Fibroblast of lung (primary cell): ENCODE measurements at places on chromosomes 4 and X. TPM values are rescaled to one million over a fixed set of nuclear protein-coding genes. Genes with fewer than 3 reads are reported as not detected.

- H3K27ac ChIP-seq, result no peak overlapping the region
- H3K4me1 ChIP-seq, result no peaks in the 10 kb centered on the region
- no peak for DNase-seq
- H3K36me3 ChIP-seq, result no peaks in the 10 kb centered on the region
- H3K27me3 ChIP-seq, result no peaks in the 10 kb centered on the region
- H3K4me3 ChIP-seq, result no peak overlapping the region
Observed at GRCh38 chrX:7069556-7069955, 78.0 kb upstream of the STS start.

DNA sequence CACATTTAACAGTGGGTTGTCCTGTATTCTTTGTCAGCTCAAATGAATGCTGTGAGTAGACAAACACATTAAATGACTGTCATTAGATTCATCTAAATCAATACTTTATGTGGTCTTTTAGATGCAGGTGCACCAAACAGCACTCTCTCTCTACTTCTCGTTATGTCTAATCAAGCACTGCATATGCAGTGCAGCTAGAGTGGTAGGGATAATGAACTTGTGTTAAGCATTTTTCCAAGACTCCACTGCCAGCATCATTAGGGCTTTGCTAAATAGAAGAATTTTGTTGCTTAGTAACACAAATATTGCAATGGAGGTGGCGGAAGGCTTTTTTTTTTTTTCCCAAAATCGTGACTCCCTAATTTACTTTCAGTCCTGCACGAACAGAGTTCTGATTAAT is 447.0 kb upstream of the GALNT7 start:
- H3K27ac ChIP-seq, result no peak overlapping the region
- H3K27me3 ChIP-seq, result no peaks in the 10 kb centered on the region
- no peak for DNase-seq
- no peaks in the 10 kb centered on the region for H3K4me1 ChIP-seq
- H3K36me3 ChIP-seq, result no peaks in the 10 kb centered on the region

- no peaks in the 10 kb centered on the region for H3K36me3 ChIP-seq
- H3K4me1 ChIP-seq, result no peaks in the 10 kb centered on the region
- no peaks in the 10 kb centered on the region for H3K27me3 ChIP-seq
- peak; percentile 55 for DNase-seq
Observed at GRCh38 chrX:81336455-81337152, 134.7 kb downstream of the SH3BGRL start.

GRCh38 chr4:87093443-87094123 is 126.8 kb downstream of the KLHL8 start:
- H3K36me3 ChIP-seq, result no peaks in the 10 kb centered on the region
- no peaks in the 10 kb centered on the region for H3K4me1 ChIP-seq
- H3K27ac ChIP-seq, result no peak overlapping the region
- DNase-seq, result peak; percentile 58

- H3K27me3 ChIP-seq, result no peaks in the 10 kb centered on the region
- DNase-seq, result no peak
- H3K27ac ChIP-seq, result no peak within 1 kb of the TSS
- H3K36me3 ChIP-seq, result no peaks in the 10 kb centered on the region
Observed at GRCh38 chr4:53591372-53591892, at the start of gene LNX1. LNX1 (minus strand) TSS chr4:53591486; CDS start chr4:53574002, 17,484 bp downstream.

- H3K4me1 ChIP-seq, result no peaks in the 10 kb centered on the region
- DNase-seq, result no peak
Observed at GRCh38 chr4:114577386-114577785, 21.2 kb upstream of the UGT8 start.

DNA sequence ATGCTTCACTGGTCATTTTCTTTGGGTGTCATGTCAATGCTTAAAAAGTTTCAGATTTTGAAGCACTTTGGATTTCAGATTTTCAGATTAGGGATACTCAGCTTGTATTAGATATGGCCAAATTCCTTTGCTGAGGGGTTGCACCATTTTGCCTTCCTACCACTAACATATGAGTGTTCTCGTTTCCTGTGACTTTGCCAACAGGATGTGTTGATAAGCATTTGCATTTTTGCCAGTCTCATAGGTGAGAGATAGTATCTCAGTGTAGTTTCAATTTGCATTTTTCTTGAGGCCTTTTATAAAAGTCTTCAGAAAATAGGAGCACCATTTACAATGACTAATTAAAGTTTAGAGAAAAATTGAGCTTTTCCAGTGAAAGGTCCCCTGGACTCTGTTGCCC is 71.6 kb upstream of the CLCN4 start:
- no peaks in the 10 kb centered on the region for H3K4me1 ChIP-seq
- no peak overlapping the region for H3K27ac ChIP-seq
- H3K27me3 ChIP-seq, result no peaks in the 10 kb centered on the region
- no peak for DNase-seq
- no peaks in the 10 kb centered on the region for H3K36me3 ChIP-seq
- no peak overlapping the region for H3K4me3 ChIP-seq

GRCh38 chrX:115583496-115584004 is 22.6 kb downstream of the PLS3 start:
- DNase-seq, result peak; percentile 62
- H3K27ac ChIP-seq, result peak overlapping the region; percentile 43
- H3K4me3 ChIP-seq, result no peak overlapping the region
- no peaks in the 10 kb centered on the region for H3K36me3 ChIP-seq
- no peaks in the 10 kb centered on the region for H3K27me3 ChIP-seq
- H3K4me1 ChIP-seq, result no peaks in the 10 kb centered on the region

- no peak overlapping the region for H3K27ac ChIP-seq
- H3K27me3 ChIP-seq, result no peaks in the 10 kb centered on the region
- H3K4me1 ChIP-seq, result no peaks in the 10 kb centered on the region
- no peaks in the 10 kb centered on the region for H3K36me3 ChIP-seq
- H3K4me3 ChIP-seq, result no peak overlapping the region
Observed at GRCh38 chr4:145440292-145441007, 41.2 kb upstream of the SMAD1 start.

DNA sequence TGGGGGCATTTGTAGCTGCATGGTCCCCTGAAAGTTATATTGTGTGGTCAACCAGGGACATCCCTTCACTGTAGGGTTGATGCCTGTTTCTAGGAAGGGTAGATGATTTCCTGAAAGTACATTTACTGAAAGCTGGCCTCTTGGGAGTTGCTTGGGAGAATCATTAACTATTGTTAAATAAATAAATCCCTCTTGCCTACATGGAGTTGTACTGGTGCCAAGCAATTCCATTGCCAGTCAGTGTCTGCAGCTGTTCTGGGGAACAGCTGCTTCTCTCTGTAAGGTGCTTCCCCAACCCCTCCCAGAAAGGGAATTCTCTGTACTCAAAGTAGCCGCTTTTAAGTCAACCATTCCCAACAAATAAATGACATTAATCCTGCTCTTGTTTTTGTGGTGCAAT is 51.1 kb downstream of the C4orf51 start:
- peaks cover 29% of the 10 kb centered on the region for H3K4me1 ChIP-seq
- peak; percentile 80 for DNase-seq
- no peaks in the 10 kb centered on the region for H3K36me3 ChIP-seq
- no peak overlapping the region for H3K4me3 ChIP-seq

DNA sequence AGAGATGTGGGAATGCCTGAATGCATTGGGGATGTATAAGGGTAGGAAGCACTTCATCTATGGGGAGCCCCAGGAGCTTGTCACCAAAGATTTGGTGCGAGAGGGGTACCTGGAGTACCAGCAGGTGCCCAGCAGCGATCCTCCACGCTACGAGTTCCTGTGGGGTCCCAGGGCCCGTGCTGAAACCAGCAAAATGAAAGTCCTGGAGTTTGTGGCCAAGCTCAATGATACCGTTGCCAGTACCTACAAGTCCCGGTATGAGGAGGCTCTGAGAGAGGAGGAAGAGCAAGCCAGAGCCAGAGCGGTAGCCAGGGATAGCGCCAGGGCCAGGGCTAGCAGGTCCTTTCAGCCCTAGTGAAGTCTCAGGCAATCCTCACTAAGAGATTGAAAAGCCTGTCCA is 3.8 kb downstream of the MAGEB17 start:
- H3K27me3 ChIP-seq, result no peaks in the 10 kb centered on the region
- no peak for DNase-seq
- H3K36me3 ChIP-seq, result no peaks in the 10 kb centered on the region
- H3K4me1 ChIP-seq, result no peaks in the 10 kb centered on the region
- H3K27ac ChIP-seq, result no peak overlapping the region

DNA sequence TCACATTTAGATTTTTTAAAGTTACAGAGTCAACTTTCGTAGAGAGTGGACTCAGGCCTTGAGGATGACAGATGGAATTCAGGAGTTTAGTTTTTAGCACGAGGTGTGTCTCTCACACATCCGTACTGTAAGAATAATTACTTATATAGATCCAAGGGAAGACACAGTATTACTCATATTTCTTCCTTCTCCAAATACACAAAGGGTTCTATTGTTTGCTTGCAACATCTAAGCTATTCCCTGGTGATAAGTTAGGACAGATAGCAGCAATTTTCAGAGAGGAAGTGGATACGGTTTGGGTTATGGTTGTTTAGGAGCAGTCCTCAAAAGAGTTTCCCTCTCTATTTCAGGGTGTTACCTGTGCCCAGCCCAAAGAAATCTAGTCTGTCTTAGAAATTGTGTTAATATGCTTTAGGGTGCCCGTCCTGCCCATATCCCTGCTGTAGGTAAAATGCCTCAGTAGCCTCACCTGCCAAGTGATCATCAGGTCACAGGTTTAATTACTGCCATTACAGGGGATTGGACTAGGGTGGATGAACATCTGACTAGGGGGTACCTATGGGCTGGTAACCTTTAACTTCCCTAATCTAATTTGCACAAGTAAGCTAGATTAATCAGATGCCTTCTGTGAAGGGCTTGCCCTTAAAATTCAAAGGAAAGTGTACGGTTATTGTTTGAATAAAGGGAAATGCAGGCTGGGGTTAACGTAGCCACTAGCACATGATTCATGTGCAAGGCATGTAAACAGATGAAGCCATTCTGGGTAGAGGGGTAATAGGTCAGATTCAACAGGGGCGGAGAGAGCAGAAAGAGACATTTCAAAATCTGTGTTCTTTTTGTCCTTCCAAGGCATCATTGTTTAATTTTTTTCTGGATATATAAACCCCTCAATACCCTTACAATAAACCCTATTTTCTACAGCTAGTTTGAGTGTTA is 8.7 kb upstream of the PPP3CA start:
- H3K27ac ChIP-seq, result peak overlapping the region; percentile 91
- H3K36me3 ChIP-seq, result no peaks in the 10 kb centered on the region
- peak overlapping the region; percentile 5 for H3K4me3 ChIP-seq
- H3K27me3 ChIP-seq, result no peaks in the 10 kb centered on the region
- H3K4me1 ChIP-seq, result peaks cover 15% of the 10 kb centered on the region

Gene TRIM61
- 4.5 and 5.4 TPM in 2 replicates for total RNA-seq

Gene PABPC4L
- 0.77 and 1.2 TPM in 2 replicates for total RNA-seq

Gene PAK3
- 1.3 and 2.0 TPM in 2 replicates for total RNA-seq

Gene VSIG1
- total RNA-seq, result not detected in 2 replicates

Gene NLGN3
- total RNA-seq, result 0.51 and 0.83 TPM in 2 replicates

Gene DCX
- not detected in 2 replicates for total RNA-seq

Gene SOX3
- not detected in 2 replicates for total RNA-seq

Gene DMP1
- total RNA-seq, result not detected in 2 replicates

Gene TCP11X2
- total RNA-seq, result not detected in 2 replicates

Gene ATOH1
- not detected in 2 replicates for total RNA-seq
